ENCODE measurements at places on chromosomes 5 and 9. TPM values are rescaled to one million over a fixed set of nuclear protein-coding genes. Genes with fewer than 3 reads are reported as not detected.

The NTMT1 gene
- 73.1 TPM for total RNA-seq

The IL3 gene
- total RNA-seq, result not detected

The GNAQ gene
- 15.4 TPM for total RNA-seq

The OTULINL gene
- total RNA-seq, result 0.78 TPM

The SLCO6A1 gene
- total RNA-seq, result not detected

The LHX2 gene
- 12.3 TPM for total RNA-seq

The PDE8B gene
- total RNA-seq, result not detected

The DNM1 gene
- 0.27 TPM for total RNA-seq

The C5orf52 gene
- not detected for total RNA-seq

The RLN1 gene
- 0.42 TPM for total RNA-seq

The FBLL1 gene
- total RNA-seq, result 1.7 TPM

The SUB1 gene
- 317 TPM for total RNA-seq

The ADAMTSL1 gene
- total RNA-seq, result 9.3 TPM

The BNIP1 gene
- total RNA-seq, result 19.9 TPM

The BSPRY gene
- not detected for total RNA-seq

The SOX30 gene
- total RNA-seq, result not detected

The ANKRD55 gene
- not detected for total RNA-seq

The EGFLAM gene
- 0.31 TPM for total RNA-seq

The SOHLH1 gene
- total RNA-seq, result not detected

The SLIT3 gene
- 13.8 TPM for total RNA-seq

The NR2F1-AS1 gene
- total RNA-seq, result 0.11 TPM

The PCDHB3 gene
- total RNA-seq, result under 0.01 TPM

The PCDHA8 gene
- total RNA-seq, result not detected

The NR6A1 gene
- 0.47 TPM for total RNA-seq

The DAB2IP gene
- 28.8 TPM for total RNA-seq

The PANK3 gene
- 28.5 TPM for total RNA-seq

The KIF4B gene
- not detected for total RNA-seq

The NDUFAF2 gene
- 71.8 TPM for total RNA-seq

The STOML2 gene
- total RNA-seq, result 304 TPM

The MEGF9 gene
- 10.8 TPM for total RNA-seq

The SLC44A1 gene
- total RNA-seq, result 19.5 TPM

The F2RL2 gene
- total RNA-seq, result not detected

The PKD2L2 gene
- total RNA-seq, result not detected

The LCN15 gene
- total RNA-seq, result not detected

The IFNA2 gene
- not detected for total RNA-seq

The SLC6A3 gene
- total RNA-seq, result not detected

The TLE4 gene
- total RNA-seq, result 12.3 TPM

The CDH6 gene
- not detected for total RNA-seq

The PCDHGA2 gene
- 0.04 TPM for total RNA-seq

The SLC23A1 gene
- not detected for total RNA-seq

The MEF2C gene
- total RNA-seq, result 0.86 TPM

The CBY3 gene
- not detected for total RNA-seq

The TMEM252 gene
- not detected for total RNA-seq

The SH3RF2 gene
- total RNA-seq, result 25.8 TPM

The ANKDD1B gene
- total RNA-seq, result not detected

The AJM1 gene
- 2.0 TPM for total RNA-seq

The BTNL8 gene
- not detected for total RNA-seq
